ENCODE measurements at places on chromosomes 3 and 15.

DNA sequence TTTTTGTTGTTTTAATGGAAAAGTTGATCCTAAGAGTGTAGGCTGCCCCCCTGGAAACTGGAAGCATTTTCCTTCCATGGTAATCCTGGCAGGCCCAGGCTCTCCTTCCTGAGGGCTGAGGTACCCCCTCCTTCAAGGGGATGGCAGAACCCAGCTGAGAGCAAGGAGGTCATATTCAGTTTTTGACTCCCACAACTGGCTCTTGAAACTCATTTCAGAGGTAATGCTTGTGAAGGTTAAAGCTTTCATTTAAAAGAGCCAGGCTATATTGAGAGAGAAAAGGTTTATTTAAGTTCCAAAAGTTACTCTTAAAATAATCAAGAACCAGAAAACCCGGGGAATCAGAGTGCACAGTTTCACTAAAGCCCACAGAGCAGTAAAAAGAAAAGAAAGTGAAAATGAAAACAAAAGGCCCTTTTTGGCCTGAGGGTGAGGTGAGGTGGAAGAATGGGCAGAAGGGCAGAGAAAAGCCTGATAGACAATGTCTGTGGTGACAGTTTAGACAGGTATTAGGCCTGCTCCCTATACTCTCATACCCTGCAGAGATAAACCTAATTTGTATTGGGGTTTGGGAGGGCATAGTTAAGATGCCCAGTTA lies 47.0 kb upstream of the RBP1 start:
- no peak for DNase-seq

- no peak for DNase-seq
Observed at GRCh38 chr3:156918746-156919145, 92.6 kb downstream of the LEKR1 start.

DNA sequence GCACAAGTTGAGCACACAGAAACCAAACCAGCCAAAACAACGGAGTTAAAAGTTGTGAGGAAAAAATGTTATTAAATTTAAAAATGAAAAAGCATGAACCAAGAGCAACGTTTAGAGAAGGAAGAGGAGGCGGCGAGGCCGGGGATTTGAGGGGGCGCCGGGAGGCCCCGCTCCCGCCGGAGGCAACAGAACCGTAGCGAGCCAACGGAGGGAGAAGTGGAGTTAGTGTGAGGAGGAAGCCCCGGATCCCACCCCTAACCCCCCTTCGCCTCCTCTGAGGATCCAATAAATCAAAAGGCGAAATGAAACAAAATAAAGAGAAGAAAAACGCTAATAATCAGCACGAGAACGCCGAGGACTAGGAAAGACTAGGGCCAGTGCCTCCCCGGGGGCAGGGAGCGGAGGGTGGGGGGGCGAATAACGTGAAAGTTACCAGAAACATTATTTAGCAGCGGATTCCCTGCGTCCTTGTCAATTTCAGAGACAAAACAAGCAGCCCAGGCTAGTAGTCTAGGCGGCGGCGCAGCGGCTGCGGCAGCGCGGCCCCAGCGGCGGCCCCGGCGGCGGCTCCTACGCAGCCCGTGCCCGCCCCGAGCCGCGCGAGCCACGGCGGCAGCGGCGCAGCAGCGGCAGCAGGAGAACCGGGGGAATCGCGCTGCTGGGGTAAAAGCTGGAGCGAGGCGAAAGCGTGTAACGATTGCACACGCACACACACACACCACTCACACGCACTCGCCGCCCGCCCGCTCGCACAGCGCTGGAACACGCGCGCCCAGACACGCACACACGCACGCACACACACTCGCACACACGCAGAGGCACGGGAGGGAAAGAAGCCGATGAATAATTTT lies 1.7 kb downstream of the MEIS2 start:
- DNase-seq = peak; percentile 71

- DNase-seq = no peak
Observed at GRCh38 chr3:125325746-125326145, 49.4 kb downstream of the ZNF148 start.

DNA sequence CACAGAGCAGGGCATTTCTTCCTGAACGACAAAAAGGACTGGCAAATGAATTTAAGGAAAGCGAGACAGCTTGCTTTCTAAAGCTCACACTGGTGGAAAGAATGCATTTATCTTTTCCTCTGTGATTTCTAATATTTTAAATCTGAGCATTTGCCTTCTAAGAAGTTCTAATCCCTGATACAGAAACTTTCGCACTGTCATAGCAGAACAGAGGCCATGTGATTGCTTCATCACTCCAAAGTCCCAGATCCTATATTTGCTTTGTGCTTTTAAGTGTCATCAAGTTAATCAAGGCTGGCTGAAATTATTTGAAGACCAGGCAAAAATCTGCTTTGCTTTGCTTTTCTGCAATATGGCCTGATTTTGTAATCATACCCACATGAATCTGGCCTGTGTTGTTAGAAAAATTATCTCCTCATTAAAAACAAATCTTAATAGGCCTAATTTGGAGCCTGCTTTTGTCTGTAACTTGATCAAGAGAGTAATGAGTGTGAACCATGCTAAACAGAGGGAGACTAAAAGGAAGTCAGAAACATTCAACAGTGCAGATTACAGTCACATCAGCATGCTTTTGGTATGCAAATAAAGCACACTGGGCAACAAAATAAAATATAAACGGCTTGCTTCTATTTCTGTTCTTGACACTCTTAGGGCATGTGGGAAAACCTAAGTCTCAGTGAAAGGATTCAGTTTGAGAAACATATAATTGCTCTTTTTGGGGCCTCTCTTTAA lies 178.2 kb upstream of the ADAMTS9 start:
- no peak for DNase-seq

DNA sequence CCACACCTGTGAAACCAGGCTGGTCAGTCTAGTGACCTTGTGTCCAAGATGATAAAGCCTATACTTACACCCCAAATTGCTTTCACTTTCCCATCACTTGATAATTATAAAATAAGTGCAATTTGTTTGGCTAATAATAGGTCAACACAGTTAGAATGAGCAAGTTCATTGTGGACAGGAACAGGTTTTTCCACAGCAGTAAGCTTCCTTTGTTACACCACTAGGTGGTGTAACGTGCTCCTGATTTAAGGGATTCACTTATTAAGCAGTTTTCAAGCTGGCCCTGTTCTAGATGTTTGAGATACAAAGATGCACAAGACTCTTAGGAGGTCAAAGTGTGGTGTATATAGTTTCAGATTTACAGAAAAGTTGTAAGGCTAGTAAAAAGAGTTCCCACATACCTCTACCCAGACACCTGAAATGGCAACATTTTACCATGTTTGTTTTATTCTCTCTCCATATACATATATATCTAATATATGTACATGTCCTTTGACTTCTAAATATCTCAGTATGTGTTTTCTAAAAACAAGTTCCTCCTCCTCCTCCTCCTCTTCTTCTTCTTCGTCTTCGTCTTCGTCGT lies 6.8 kb upstream of the MFSD1 start:
- DNase-seq = peak; percentile 66

GRCh38 chr3:169907476-169907875 lies 3.9 kb upstream of the SAMD7 start:
- no peak for DNase-seq

DNA sequence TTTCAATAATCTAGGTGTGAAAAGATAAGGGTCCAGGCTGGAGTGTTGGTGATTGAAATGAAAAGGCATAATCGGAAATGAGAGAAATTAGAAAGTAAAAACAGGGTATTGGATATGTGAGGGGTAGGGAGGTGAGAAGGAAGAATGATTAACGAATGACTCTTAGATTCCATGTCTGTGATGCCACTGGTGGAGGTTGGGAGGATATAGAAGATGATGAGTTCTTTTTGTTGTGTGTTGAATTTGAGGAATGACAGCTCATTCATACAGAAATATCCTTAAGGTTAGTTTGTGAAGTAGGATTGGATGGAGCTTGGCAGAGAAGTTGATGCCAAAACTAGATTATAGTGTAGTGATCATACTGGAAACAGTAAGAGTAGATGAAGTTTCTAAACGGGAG lies 72.2 kb upstream of the CCNL1 start:
- DNase-seq = no peak

DNA sequence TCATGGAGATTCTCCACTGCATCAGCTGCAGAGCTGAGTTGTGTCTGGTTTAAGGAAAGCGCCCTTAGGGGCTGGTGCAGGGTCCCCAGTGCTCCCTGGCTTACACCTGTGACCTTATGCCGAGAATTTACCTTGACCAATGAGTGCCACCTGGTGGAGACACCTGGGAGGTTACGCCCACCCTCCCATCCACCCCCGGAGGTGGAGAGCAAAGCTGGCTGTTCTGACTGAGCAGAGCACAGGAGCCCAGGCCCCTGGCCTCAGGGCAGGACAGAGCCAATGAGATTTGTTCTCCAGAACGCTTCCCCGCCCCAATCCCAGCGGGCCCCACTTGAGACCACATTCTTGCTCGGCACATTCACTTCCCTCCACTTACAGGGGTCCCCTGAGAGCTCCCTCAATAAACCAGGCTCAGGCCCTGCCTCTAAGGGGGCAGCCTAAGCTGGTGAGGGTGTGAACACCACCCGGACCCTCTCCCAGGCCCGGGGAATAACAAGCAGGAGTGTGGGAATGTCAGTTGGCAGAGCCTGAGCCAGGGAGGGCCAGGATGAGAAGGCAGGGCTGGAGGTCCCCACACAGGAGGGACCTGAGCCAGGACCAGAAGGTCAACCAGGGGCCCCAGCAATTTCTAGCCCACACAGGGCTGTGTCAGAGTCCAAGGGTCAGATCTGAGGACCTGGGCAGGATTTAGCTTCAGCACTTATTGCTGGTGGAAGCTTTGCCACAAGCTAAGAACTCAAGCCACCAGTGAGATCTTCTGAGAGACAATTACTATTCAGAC lies 117.1 kb downstream of the TPRA1 start:
- no peak for DNase-seq

DNA sequence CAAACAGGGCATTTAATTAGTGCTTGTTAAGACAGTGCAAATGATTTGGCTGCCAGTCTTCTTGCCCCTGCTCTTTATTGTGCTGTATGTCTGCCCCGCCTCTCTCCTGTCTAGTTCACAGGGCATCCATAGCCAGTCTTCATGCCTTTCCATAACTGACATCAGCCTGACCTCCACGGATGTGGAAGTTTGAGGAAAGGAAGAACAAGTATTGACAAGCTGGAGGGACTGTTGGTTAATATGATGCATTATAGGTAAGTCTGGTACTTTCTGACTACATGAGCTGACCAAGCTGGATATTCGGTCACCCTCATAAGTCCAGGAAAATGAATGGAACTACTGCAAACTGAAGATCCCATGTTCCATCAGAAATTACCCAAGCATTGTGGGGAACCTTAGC lies 325.9 kb downstream of the TIGIT start:
- DNase-seq = no peak

DNA sequence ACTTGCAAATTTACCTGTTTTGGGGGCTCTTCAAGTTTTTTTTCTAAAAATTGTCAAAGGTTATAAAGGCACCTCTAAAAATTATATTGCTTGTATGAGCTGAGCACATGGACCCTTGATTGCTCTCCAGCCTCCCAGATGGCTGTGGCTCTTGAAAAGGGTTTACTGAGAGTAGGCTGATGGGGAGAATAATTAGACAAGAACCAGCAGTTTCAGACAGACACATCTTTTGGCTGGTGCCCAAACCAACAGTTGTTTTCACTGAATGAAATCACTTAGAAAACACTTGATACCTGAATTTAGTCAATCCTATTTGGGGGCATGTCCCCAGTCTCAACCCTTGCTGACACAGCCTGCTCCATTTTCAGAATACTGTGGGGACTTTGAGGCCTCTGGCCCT lies 217.6 kb downstream of the KBTBD8 start:
- DNase-seq = no peak
